Activated CD4-positive, alpha-beta T cell treated with anti-CD3 and anti-CD28 coated beads for 36 hours (primary cell): ENCODE measurements at places on chromosomes 4 and X.

DNA sequence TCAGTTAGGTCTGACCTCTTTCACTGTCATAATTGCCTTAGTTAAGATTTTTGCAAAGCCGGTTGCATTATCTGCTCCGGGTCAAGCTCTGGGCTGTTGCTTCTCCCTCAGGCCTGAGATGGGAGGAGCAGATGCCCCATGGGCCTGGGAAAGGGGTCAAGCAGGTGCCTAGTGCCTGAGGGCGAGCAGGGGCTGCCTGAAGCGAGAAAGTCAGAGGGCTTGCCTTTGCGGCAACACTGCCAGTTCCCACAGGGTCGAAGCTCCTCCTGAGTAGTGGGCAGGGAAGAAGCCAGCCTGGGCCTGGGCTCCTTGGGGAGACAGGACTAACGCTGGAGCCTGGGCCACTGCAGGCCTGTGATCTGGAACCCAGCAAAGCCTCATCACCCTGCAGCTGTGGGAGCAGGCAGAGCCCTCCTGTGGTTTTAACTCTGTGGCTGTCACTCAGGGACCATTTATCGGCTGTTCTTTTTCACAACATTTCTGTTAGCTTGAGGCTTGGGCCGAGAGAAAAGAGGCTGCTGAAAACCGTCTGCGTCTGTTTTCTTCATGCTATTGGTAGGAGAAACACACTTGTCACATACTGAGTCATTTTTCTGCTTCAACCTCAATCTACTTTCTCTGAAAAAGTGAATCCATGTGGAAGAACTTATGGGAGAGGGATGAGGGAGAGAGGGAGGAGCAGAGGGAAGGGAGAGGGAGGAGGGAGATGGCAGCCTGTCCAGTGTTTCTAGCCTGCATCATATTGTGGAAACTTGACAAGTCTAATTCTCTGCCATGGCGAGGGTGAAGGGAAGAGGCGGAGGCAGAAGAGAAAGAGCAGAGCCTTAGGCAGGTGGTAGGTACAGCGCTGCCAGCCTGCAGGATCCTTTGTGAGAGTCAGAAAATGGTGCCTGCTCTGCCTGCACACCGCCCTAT is 68.4 kb downstream of the RHOH start:
- DNase-seq = peak; percentile 62

- DNase-seq = no peak
Observed at GRCh38 chr4:153731239-153731638, 28.6 kb downstream of the RNF175 start.

DNA sequence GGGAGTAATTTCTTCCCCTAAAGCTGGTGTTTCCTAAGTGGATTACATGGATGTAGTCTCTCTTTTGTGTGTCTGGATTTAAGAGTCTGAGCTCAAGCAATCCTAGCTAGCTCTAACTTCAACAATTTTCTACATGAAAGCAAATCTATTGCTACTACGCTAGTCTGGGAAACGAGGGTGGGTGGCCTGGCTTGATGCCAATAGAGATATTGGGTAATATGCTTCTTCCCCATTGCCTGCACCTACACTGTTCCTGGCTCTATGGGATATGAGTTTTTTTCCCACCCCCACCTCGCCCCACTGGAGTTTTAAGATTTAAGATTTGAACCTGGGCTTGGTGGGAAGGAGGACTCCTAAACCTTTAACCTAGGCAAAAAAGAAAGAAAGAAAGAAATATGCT is 158.8 kb downstream of the RBM46 start:
- DNase-seq = no peak

GRCh38 chrX:119273420-119274192 is 37.5 kb downstream of the PGRMC1 start:
- peak; percentile 74 for DNase-seq

- DNase-seq = no peak
Observed at GRCh38 chrX:78957768-78958130, 12.6 kb downstream of the P2RY10 start.

DNA sequence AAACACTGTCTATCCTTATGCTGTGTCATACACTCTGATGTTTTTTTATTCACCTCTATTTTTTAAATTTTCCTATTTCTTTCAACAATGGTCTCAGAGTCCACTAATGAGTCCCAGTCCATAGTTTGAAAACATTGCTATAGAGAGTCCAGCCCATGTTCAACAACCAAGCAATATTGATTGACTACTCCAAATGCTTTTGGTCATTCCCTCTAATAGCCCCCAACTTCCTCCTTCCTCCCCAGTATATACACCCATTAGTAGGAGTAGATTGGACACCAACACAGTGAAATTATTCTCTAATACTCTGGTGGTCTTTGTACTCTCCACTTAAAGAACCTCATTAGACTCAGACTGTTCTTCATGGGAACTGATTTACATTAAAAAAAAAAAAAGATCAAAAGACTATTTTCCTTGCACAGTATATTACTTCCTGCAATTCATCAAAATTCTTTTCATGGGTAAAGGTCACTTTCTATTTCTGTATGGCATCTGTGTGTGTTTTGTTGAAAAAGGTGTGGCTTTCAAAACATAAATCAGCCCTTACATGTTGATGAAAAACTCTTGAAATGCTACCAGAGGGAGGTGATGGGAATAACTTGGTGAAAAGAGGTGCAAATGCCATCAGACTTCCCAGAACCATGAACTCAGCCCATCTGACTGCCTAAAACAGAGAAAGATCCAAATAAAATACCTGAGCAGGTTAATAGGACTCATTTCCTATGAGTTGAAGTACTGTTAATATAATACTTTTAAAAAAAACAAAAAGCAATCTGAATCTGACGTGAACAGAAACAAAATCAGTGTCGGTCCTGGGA is 250.3 kb upstream of the KLF3 start:
- DNase-seq = no peak

- DNase-seq = peak; percentile 6
Observed at GRCh38 chr4:155972098-155972497, 18.4 kb upstream of the CTSO start.
